Activated CD4-positive, alpha-beta T cell treated with anti-CD3 and anti-CD28 coated beads, Interleukin-2, Interleukin-6, amounts not matched to agents 100 ng/mL and 50 ng/mL, durations not matched to agents 16 hours and 8 hours (primary cell): ENCODE measurements at places on chromosomes 2 and 18.

- no peak for DNase-seq
Measured at GRCh38 chr2:151552287-151552686, 142.6 kb downstream of the RIF1 start.

- DNase-seq: no peak
Measured at GRCh38 chr2:98849113-98849512, 86.9 kb downstream of the CRACDL start.

DNA sequence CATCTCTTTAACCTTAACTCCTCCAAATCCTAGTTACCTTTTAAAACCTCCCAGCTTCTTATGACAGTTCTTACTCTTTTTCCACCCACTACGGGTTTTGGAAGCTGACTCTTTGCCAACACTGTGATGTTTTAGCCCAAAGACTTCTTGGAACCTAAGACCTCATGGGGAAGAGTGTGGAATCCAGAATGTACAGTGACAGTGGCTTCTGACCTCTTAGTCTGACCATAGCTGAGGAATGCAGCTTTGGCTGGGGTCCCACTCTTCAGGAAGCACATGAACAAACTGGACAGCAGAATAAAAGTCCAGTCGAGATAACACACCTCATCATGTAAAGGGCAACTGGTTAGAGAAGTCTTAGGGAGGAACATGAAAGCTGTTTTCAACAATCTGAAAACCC lies 161.1 kb upstream of the PKDCC start:
- DNase-seq: no peak

GRCh38 chr2:242052421-242052820 lies 182.9 kb downstream of the RTP5 start:
- no peak for DNase-seq

- peak; percentile 75 for DNase-seq
Measured at GRCh38 chr2:64101141-64101591, 43.1 kb downstream of the PELI1 start.

DNA sequence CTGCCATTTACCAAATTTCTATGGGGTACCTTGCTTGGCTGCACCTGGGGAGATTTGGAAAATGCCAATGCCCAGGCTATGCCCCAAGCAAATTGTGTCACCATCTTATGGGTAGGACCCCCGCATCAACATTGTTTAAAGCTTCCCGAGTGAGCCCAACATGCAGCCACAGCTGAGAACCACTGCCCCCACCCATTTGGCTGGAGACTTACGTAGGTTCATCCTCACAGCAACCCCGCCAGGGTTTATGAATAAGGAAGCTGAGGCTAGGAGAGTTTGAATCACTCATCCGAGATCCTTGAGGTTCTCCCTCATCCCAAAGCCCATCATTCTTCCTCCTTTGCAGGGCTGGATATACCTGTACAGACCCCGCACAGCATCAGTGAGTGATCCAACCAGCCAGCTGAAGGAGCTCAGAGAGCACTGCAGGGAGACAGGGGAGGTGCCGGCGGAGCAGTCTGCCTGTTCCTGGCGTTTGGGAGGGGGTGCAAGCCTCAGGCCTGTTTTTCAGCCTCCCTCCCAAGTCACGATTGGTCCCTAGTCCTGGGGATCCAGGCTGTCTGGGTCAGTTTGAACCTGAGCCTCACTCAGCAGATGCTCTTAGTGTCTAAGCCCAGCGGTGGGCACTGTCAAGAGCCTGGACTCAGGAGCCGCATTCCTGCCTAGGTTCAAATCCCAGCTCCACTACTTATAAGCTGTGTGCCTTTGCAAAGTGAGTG lies 164.9 kb downstream of the SMAD7 start:
- DNase-seq: no peak

GRCh38 chr2:127469051-127469450 lies 50.8 kb downstream of the PROC start:
- no peak for DNase-seq

GRCh38 chr2:381941-382727 lies 94.2 kb upstream of the ALKAL2 start:
- no peak for DNase-seq

- no peak for DNase-seq
Measured at GRCh38 chr2:220466251-220466691, 838.8 kb downstream of the SLC4A3 start.

GRCh38 chr18:2147476-2148230 lies 423.7 kb downstream of the METTL4 start:
- no peak for DNase-seq

DNA sequence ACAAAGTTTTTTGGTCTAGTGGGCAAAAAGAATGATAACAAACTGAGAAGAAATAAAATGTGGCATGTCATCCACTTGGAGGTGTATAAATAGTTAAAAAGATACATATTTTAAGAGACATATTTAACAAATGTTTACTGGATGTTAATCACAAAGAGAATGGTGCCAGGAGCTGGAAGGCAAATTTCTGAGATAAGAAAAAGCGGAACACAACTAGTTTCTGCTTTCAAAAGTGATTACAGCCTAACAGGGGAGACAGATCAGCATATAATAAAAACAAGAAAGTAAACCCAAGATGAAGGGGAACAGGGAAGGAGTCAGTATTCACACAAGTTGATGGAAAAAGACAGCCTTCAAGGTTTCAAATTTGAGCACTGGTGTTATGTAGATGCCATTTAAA lies 91.3 kb downstream of the OLA1 start:
- DNase-seq: no peak

DNA sequence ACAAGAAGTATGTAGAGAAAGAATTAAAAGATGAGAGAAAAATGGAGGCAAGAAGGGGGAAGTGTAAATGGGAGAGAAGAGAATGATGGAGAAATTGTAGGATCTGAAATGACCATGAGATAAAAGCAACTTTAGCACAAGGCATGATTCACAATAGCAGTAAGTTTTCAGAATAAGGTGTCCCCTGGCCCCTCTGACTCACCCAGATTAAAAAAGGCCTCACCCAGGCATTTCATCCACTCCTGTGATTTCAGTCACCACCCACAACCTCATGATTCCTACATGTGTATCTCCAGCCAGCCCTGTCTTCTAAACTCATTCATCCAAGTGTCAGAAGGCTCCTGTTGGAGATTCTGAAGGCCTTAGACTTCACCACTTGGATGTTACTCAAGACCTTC lies 56.6 kb downstream of the SP100 start:
- peak; percentile 64 for DNase-seq

DNA sequence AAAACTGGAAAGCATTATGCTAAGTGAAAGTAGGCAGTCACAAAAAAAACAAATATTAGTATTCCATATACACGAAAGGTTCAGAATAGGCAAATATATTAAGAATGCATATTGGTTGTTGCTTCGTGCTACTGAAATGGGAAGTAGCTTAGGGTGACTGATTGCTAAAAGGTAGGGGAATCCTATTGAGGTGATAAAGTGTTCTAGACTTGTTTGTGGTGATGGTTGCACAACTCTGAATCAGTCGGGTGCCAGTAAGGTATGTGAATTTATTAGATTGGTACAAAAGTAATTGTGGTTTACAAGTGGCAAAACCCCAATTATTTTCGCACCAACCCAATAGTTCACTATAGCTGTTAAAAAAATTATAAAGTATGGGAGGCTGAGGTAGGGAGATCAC lies 20.7 kb downstream of the USP34 start:
- no peak for DNase-seq

DNA sequence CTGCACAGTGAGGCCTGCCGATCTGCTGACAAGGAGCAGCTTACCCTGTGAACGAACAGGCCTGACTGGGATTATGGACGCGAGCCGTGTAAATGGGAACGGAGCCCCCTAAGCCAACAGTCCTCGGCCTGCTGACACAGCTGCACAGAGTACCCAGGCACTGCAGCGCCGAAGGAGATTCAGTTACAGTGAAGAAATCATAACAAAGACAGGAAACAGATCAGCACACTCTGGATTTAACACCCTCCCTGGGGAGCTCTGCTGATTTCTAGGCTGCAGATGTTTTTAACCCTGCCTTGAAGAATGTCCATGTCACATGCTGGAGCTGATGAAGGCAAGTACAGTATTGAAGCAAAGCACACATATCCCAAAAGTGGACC lies 43.4 kb downstream of the COLEC12 start:
- DNase-seq: no peak

GRCh38 chr2:186590759-186591505 lies 1.1 kb downstream of the ITGAV start:
- DNase-seq: peak; percentile 37

GRCh38 chr2:181459621-181460021 lies 2.4 kb downstream of the ITGA4 start:
- no peak for DNase-seq

DNA sequence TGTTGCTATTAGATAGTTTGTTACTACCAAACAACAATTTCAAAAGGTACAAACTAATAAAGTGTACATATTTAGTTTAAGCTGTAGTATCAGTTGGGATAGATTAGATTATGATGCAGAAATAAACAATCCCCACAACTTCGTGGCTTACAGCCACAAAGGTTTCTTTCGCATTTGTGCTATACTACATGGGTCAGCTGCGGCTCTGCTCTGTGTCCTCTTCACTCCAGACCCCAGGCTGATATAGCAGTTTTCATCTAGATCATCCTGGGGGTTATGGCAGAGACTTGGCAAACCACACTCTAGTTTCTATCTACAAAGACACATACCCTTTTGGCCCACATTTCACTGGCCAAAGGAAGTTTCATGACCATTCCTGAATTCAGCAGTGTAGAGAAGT lies 108.0 kb upstream of the SP5 start:
- DNase-seq: no peak

GRCh38 chr18:49861659-49862058 lies 48.3 kb upstream of the ACAA2 start:
- peak; percentile 19 for DNase-seq

DNA sequence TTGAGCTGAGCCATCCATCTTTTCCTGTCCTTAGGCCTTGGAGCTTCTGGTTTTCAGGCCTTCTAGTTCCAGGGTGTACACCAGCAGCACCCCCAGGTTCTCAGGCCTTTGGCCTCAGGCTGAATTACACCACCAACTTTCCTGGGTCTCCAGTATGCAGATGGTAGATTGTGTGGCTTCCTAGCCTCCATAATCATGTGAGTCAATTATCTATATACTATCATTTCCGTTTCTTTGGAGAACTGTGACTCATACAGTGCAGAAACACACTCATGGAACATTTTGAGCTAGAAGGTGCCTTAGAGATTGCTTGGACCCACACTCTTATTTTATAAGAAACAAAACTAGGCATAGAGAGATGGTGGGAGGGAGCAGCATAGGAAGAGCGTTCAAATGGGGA lies 167.4 kb downstream of the NCK2 start:
- DNase-seq: peak; percentile 40

- DNase-seq: peak; percentile 59
Measured at GRCh38 chr2:113080134-113080533, 12.4 kb downstream of the IL1F10 start.

DNA sequence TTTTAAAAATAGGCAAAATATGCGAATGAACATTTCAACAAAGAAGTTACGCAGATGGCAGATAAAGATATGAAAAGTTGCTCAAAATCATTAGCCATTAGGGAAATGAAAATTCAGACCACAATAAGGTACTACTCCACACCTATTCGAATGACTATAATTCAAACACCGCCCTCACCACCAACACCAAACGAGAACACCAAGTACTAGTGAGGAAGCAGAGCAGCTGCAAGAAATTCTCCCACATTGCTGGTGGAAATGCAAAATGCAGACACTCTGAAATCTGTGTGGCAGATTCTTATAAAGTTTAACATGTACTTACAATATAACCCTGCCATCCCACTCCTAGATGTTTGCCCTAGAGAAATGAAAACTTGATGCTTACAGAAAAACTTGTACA lies 17.3 kb upstream of the PRKCE start:
- no peak for DNase-seq

- no peak for DNase-seq
Measured at GRCh38 chr2:219627103-219628100, at the start of gene SLC4A3. TSS of gene SLC4A3 (plus strand) at chr2:219627630. CDS start at chr2:219627993, 363 bp downstream.

GRCh38 chr2:138237667-138238384 lies 263.7 kb upstream of the SPOPL start:
- no peak for DNase-seq

GRCh38 chr2:191942090-191942738 lies 95.3 kb upstream of the CAVIN2 start:
- DNase-seq: no peak

DNA sequence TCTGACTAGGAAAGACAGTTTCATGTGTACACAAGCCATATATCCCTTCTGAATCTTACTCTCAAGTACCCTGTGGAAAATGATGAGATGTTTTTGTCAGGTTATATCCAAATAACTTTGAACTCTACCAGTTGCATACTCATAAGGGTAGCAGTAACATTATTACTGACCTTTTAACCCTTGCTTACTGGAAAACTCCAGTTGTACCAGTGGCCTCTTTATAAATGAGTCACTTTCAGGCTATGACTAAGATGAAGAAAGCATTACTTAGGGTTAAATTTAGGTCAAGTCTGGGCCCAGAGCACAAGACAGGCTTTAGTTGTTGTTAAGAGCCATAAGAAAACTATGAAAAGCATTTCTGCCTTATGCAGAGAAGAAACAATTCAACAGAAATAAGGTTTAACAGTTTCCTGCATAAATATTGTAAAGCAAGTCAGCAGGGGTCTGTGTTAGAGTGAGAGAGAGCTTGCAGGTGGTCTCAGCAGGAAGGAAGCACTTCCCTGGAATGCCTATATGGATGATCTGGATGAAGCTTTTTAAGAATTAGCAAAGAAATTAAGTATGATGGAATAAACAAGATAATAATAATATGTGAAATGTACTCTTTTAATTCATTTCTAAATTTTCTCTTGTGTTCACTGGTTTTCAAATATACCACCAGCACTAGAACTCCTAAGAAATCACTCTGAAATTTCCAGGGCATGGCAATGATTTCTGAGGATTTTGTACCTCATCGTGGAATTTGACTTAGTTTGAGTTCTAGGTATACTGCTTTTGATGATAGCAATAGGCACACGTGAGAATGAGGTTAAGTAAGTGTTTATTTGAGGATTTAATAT lies 126.6 kb downstream of the UBE2E3 start:
- DNase-seq: peak; percentile 82

DNA sequence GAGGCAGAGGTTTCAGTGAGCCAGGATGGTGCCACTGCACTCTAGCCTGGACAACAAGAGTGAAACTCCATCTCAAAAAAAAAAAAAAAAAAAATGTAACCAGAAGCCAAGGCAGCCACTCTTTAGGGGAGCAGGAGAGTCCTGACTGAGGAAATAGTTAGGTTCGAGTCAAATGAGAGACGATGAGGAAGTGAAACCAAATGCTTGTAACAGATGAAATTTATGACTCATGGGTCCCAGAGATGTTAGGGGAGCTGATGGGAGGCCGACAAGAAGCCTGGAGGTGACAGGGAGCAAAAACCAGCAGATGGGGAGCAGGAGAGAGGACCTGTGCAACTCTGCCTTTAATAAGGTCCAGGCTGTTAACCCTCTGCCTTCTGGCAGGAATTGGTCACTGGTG lies 756.1 kb upstream of the DDX18 start:
- DNase-seq: no peak
